HL-60 (cell line): ENCODE measurements at places on chromosomes 12 and 14.
A peak's percentile ranks its signal among the peaks of the same experiment; 100 is the strongest.

- no peak for DNase-seq
Measured at GRCh38 chr12:93275589-93275988, 102.1 kb upstream of the NUDT4 start.

GRCh38 chr14:74571901-74572725, 39.9 kb downstream of the LTBP2 start:
- no peak for DNase-seq

DNA sequence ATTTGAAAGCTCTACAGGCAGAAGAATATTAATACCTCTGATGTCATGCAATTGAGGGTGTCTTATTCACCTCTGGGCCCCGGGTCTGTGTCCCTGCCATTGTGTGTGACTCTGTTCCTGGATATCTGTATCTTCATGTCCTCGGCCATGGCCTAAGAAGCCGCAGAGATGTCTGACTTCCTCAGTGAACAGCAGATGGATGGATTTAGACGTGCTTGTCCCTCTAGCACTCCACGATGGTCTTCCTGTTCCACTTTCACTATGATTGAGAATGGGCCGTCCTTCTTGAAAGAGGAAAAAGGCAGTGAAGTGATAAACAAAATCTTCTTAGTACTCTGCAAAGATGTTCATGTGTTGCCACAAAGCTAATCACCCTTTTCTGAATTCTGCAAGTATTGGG, 217.4 kb downstream of the SLC41A2 start:
- peak; percentile 22 for DNase-seq

DNA sequence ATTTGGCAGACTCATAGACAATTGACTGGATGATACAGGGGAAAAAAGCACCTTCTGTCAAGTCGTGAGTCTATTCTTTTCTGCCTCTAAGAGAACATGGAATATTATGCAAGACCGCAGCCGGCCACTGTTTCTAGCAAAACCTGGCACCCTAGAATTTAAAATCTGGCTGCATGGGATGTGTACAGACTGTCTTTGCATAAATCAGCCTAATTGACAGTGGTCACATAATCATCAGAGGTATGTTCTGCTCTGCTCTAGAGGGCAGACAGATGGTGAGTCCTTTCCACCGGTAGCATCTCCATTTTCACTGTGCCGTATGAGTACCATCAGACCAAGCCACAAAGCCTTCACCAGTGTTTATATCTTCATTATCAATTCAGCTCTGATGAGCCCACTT, 80.6 kb downstream of the KCNK10 start:
- no peak for DNase-seq

- DNase-seq = no peak
Measured at GRCh38 chr12:6548556-6548955, 7.3 kb downstream of the IFFO1 start.

DNA sequence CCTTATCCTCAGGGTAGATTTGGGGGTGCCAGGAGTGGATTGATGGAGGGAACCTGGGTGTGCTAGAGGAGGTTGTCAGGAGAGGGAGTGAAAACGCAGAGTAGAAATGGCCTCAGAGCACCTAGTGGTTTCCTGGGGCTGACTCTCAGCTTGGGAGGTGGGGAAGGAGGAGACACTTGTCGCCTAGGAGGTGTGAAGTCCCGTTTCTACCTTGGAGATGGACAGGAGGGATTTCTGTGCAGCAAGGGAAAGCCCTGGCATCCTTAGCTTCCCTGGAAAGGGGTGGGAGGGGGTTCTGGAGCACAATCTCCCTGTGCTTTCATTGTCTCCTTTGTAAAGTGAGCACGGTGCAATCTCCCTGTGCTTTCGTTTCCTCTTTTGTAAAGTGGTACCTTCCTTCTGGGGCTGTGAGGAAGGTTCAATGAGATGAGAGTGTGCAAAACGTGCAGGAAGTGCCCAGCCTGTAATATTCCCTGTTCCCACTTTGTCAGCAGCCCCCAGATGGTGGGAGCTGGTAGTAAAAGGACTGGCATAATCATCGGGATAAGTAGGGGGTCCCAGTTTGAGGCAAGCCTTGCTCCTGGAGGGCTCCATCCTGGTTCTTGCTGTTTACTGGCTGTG, 1.6 kb downstream of the OAS3 start:
- no peak for DNase-seq

GRCh38 chr14:104353921-104354701, 215.7 kb downstream of the KIF26A start:
- DNase-seq = no peak
